Daoy (cell line): ENCODE measurements at places on chromosomes 12 and 14.

GRCh38 chr14:89296281-89296745 lies 120.7 kb downstream of the FOXN3 start:
- no peak for DNase-seq

- peak; percentile 100 for DNase-seq
Measured at GRCh38 chr14:100476012-100476822, 111.0 kb downstream of the BEGAIN start.

GRCh38 chr12:116977465-116978380 lies 67.0 kb downstream of the FBXW8 start:
- no peak for DNase-seq

DNA sequence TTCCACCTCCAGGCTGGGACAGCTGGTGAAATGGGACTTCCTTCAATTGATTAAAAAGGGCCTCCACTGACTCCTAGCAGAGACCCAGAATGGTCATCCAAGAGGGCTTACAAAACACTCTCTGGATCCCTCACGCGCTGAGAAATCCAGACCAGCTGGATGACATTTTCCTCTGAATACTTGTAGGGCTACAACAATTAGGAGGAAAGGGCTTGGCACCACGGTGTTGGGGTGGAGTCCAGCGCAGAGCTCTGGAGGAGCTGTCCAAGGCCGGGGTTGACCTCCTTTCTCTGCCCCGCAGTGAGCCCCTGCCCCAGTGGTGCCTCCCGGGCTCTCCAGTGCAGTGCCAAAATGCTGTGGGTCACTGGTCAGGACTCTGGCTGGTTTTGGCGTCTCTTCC lies 189.0 kb upstream of the CCND2 start:
- DNase-seq: no peak

DNA sequence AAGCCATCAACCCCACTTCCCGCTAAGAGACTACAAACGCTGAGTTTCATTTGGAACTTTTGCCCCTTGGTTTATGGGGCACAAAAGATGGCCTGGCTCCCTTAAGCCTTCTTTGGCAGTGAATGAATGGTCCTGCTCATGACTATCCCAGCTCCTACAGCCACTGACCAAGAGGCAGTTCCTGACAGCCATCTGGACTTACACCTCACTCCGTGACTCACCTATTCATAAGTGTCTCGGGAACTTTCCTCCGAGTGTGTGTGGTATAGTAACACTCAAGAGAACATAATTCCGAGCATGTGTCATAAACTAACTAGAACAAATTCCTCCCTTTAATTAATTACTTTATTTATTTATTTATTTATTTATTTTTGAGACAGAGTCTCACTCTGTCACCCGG lies 51.9 kb upstream of the NUDT4 start:
- peak; percentile 73 for DNase-seq

GRCh38 chr14:48140804-48141203 lies 465.4 kb upstream of the MDGA2 start:
- no peak for DNase-seq

DNA sequence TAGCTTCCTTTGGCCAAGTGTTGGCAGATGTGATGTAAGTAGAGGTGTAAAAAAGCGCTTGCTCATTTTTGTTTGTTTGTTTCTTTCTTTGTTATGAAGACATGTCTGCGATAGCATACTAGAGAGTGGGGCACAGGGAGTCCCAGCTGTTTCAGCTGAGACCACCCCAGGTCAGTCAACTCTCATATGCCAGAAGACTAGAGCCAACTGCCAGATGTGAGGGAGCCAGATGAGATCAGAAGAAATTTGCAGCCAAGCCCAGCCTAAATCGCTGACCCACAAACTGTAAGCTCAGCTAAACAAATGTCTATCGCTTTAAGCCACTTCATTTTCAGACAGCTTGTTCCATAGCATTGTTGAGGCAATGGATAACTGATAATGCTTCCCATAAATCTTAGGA lies 397.1 kb downstream of the APAF1 start:
- no peak for DNase-seq

DNA sequence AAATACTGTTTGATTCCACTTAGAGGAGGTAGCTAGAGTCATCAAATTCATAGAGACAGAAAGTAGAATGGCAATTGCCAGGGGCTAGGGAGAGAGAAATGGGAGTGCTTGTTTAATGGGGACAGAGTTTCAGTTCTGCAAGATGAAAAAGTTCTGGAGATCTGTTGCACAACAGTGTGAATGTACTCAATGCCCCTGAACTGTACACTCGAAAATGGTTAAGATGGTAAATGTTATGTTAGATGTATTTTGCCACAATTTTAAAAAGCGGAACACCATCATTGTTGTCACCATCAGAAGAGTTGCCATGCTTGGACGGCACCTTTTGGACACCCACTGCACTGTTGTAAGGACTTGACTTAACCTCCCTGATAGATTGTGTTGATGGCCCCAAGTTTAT lies 106.9 kb downstream of the SCARB1 start:
- DNase-seq: no peak

- DNase-seq: no peak
Measured at GRCh38 chr12:6026998-6027397, 81.9 kb upstream of the ANO2 start.
